Pancreas (tissue), 10 donors: ENCODE measurements at places on chromosomes 16 and 17. TPM values are rescaled to one million over a fixed set of nuclear protein-coding genes. Genes with fewer than 3 reads are reported as not detected.

Gene NUPR1
- 195 TPM for total RNA-seq

Gene SDR42E2
- not detected for total RNA-seq

Gene RHBDL3
- total RNA-seq: 0.61 TPM

Gene SPATA22
- not detected for total RNA-seq

Gene CRHR1
- total RNA-seq: not detected

Gene FBXW10
- total RNA-seq: 0.05 TPM

Gene SHBG
- total RNA-seq: not detected

Gene SCN4A
- total RNA-seq: 0.04 TPM

Gene TBC1D3K
- total RNA-seq: not detected

Gene GPR139
- total RNA-seq: not detected

Gene NETO2
- total RNA-seq: 1.7 TPM

Gene UBE2O
- total RNA-seq: 12.7 TPM

Gene ZFP3
- total RNA-seq: 3.2 TPM

Gene FOXF1
- 0.42 TPM for total RNA-seq

Gene CD7
- 1.3 TPM for total RNA-seq

Gene ABCC3
- total RNA-seq: 47.2 TPM

Gene SAP30BP
- 34.3 TPM for total RNA-seq

Gene KRT15
- total RNA-seq: 1.2 TPM

Gene CLEC18B
- total RNA-seq: 0.75 TPM

Gene PIK3R6
- not detected for total RNA-seq

Gene PLA2G10
- 3.4 TPM for total RNA-seq

Gene GP2
- 30,014 TPM for total RNA-seq

Gene NHLRC4
- total RNA-seq: not detected

Gene C16orf92
- not detected for total RNA-seq

Gene WNT9B
- 0.32 TPM for total RNA-seq

Gene CDH1
- total RNA-seq: 119 TPM

Gene COIL
- 8.3 TPM for total RNA-seq

Gene RRAD
- 0.64 TPM for total RNA-seq
